ENCODE measurements at places on chromosomes 1 and 21.

- no peak for DNase-seq
These were observed 76.0 kb upstream of the EDN2 start for GRCh38 chr1:41560496-41560895.

GRCh38 chr1:113917400-113918082 is 11.6 kb upstream of the HIPK1 start:
- DNase-seq: no peak

DNA sequence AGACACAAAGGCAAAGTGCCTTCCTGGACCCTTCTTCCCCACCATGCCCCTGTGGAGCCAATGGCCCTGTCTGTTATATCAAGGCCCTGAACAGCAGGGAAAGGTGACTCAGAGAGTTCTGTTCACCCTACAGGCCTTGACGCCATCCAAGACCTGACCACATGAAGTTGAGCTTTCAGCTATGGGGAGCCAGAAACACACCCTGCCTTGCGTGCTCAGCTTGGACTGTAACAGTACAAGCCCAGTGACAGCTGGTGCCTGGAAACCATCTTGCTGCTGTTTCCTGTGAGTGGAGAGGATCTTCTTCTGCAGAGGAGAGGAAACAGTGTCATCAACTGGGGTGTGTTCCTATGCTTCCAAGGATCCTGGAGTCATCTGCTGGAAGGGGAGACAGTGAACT is 165.0 kb upstream of the IRF2BP2 start:
- no peak for DNase-seq

DNA sequence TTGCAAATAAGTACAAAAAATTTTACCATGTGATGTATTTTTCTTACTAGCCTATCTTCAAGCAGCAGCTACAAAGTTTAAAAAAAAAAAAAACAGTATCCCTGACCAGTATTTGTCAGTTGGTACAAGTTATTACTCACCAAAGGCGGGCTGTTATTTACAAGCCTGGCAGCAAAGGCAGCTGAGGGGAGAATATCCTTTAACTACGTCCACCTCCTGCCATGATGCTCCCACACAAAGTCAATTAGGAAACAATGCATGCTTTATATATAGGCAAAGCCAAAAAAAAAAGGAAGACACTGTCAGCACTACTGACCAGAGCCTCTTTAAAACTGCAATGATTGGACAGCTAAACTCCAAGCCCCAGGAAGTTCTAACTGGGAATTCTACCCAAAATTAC is 13.7 kb downstream of the PSMA5 start:
- DNase-seq: no peak

- no peak for DNase-seq
These were observed 8.8 kb downstream of the UBE2J2 start for GRCh38 chr1:1264868-1265272.

- DNase-seq: no peak
These were observed 12.5 kb downstream of the CSDE1 start for GRCh38 chr1:114745291-114745690.

Measured in NCI-H187 (cell line).